ENCODE measurements at places on chromosomes 11 and 22. TPM values are rescaled to one million over a fixed set of nuclear protein-coding genes. Genes with fewer than 3 reads are reported as not detected.

GRCh38 chr11:8022876-8023275 is 35.7 kb downstream of the EIF3F start:
- H3K36me3 ChIP-seq: no peaks in the 10 kb centered on the region

GRCh38 chr11:89495951-89496350 is 4.8 kb upstream of the NOX4 start:
- no peak for DNase-seq
- H3K36me3 ChIP-seq: no peaks in the 10 kb centered on the region
- no peaks in the 10 kb centered on the region for H3K27me3 ChIP-seq
- no peak overlapping the region for H3K4me3 ChIP-seq

DNA sequence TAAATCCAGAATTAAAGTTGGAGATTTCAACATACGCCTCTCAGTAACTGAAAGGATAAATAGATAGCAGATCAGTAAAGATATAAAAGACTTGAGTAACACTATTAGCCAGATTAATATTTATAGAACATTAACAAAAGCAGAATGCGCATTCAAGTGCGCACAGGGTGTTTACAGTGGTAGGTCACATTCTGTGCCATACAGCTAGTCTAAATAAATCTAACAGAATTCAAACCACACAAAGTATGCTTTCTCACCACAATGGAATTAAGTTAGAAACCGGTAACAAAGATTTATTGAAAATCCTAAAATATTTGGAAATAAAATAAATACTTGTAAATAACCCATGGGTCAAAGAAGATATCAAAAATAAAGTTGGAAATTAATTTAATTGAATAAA is 341.0 kb downstream of the DYNC2H1 start:
- no peaks in the 10 kb centered on the region for H3K27me3 ChIP-seq
- H3K27ac ChIP-seq: no peak overlapping the region
- H3K36me3 ChIP-seq: no peaks in the 10 kb centered on the region
- no peaks in the 10 kb centered on the region for H3K4me1 ChIP-seq
- no peak overlapping the region for H3K4me3 ChIP-seq
- no peak for DNase-seq

- H3K27ac ChIP-seq: no peak overlapping the region
- no peak for DNase-seq
- no peak overlapping the region for H3K4me3 ChIP-seq
Measured at GRCh38 chr22:50733521-50734342, 4.3 kb upstream of the ACR start.

- DNase-seq: no peak
- H3K27me3 ChIP-seq: peaks cover 22% of the 10 kb centered on the region
- H3K27ac ChIP-seq: peak overlapping the region; percentile 94
- H3K36me3 ChIP-seq: peaks cover 10% of the 10 kb centered on the region
- H3K4me3 ChIP-seq: no peak overlapping the region
Measured at GRCh38 chr11:118606844-118607228, 579 bp upstream of the PHLDB1 start.

DNA sequence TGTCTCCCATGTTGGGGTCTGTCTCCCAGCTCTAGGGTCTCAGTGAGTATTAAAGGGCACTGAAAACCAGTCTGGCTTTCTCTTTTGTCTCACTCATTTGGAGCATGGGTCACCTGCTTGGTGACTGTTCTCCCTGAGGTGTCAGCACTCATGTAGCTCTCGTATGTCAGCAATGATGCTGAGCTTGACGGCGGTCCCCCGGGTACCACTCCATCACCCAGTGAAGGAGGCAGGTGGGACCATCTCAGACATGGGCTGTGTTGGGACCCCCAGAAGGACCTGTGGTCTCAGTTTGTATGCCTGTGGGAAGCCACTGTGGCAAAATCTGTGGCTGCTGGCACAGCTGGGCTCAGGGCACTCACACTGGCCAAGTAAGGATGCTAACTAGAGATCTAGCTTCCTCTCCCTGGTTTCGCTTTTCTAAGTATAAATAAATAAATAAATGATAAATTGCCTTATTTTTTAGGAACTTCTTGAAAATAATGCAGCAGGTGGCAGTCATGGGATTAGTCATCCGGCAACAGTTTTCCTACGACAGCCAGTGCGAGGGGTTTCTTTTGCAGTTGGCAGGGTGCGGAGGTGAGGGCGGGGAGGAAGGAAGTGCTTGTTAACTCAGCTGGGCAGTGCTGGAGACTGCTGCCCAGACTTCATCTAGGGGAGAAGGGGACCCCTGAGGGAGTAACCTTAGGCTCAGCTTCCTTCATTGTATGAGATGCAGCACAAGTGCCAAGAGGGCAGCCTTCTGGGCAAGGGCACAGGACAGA is 48.8 kb downstream of the OSBP2 start:
- H3K4me3 ChIP-seq: no peak overlapping the region
- H3K4me1 ChIP-seq: no peaks in the 10 kb centered on the region
- no peak overlapping the region for H3K27ac ChIP-seq
- no peak for DNase-seq
- no peaks in the 10 kb centered on the region for H3K27me3 ChIP-seq

DNA sequence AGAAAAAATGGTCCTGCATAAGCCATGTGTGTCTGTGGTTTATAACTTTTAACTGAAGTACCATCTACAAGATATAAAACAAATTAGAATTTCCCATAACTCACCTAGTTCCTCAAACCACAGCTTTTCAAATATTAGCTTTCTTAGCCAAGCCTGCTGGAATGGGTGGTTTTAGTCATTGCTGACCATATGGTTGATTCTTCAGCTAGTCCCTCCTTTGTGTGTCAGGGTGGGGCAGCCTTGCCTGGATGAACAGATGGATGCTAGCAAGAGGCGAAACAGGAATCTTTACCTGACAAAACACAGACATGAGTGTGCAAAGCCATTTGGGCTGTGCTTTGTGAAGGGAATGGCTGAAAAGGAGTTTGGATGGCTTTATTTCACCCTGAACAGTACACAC is 6.9 kb upstream of the B3GNT6 start:
- peaks cover 4% of the 10 kb centered on the region for H3K4me1 ChIP-seq
- peaks cover 12% of the 10 kb centered on the region for H3K27me3 ChIP-seq
- no peaks in the 10 kb centered on the region for H3K36me3 ChIP-seq
- peak overlapping the region; percentile 25 for H3K27ac ChIP-seq

GRCh38 chr11:76736773-76737495 is 46.2 kb upstream of the TSKU start:
- H3K36me3 ChIP-seq: no peaks in the 10 kb centered on the region
- no peak overlapping the region for H3K27ac ChIP-seq
- peak; percentile 29 for DNase-seq
- no peaks in the 10 kb centered on the region for H3K27me3 ChIP-seq
- H3K4me1 ChIP-seq: peaks cover 21% of the 10 kb centered on the region
- H3K4me3 ChIP-seq: no peak overlapping the region

- H3K4me3 ChIP-seq: no peak overlapping the region
- H3K27me3 ChIP-seq: no peaks in the 10 kb centered on the region
- H3K4me1 ChIP-seq: peaks cover 34% of the 10 kb centered on the region
Measured at GRCh38 chr11:45906096-45906682, 882 bp downstream of the FREY1 start.

DNA sequence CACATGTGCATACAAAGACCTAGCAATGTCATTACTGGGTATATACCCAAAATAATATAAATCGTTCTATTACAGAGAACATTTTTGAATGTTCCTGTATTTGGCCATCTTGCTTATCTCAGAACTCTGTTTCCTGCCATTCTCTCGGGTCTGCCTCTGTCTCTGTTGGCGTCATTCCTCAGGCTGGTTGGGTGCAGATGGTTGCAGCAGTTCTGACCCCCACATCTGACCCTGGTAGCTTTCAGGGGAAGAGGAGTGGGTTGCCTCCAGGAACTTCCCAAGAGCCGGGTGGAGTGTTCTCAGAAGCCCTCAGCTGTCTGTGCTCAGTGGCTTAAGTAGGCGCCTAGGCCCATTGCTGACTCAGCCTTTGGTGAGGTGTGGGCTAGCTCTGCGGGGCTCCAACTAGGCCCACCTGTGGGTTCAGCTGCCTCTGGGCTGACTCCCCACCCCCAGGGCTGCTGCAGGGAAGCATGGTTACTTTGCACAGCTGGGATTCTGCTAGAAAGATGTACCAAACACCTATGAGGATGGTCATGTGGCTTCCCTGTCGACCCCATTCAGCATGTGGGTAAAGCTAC is 114.0 kb downstream of the TBC1D22A start:
- H3K36me3 ChIP-seq: peaks cover 2% of the 10 kb centered on the region
- H3K4me1 ChIP-seq: no peaks in the 10 kb centered on the region
- no peaks in the 10 kb centered on the region for H3K27me3 ChIP-seq
- no peak overlapping the region for H3K27ac ChIP-seq
- no peak for DNase-seq
- H3K4me3 ChIP-seq: no peak overlapping the region

GRCh38 chr11:28657378-28658030 is 549.3 kb downstream of the METTL15 start:
- no peaks in the 10 kb centered on the region for H3K4me1 ChIP-seq
- no peaks in the 10 kb centered on the region for H3K27me3 ChIP-seq
- H3K36me3 ChIP-seq: no peaks in the 10 kb centered on the region
- no peak overlapping the region for H3K27ac ChIP-seq
- no peak overlapping the region for H3K4me3 ChIP-seq

GRCh38 chr22:20406686-20407408 is 12.9 kb downstream of the ZNF74 start:
- peaks cover 40% of the 10 kb centered on the region for H3K36me3 ChIP-seq
- H3K27me3 ChIP-seq: no peaks in the 10 kb centered on the region
- H3K4me3 ChIP-seq: no peak overlapping the region

GRCh38 chr11:129658526-129658867 is 157.2 kb upstream of the TMEM45B start:
- H3K27ac ChIP-seq: no peak overlapping the region
- no peak overlapping the region for H3K4me3 ChIP-seq
- DNase-seq: peak; percentile 4
- H3K27me3 ChIP-seq: no peaks in the 10 kb centered on the region
- H3K4me1 ChIP-seq: peaks cover 11% of the 10 kb centered on the region

DNA sequence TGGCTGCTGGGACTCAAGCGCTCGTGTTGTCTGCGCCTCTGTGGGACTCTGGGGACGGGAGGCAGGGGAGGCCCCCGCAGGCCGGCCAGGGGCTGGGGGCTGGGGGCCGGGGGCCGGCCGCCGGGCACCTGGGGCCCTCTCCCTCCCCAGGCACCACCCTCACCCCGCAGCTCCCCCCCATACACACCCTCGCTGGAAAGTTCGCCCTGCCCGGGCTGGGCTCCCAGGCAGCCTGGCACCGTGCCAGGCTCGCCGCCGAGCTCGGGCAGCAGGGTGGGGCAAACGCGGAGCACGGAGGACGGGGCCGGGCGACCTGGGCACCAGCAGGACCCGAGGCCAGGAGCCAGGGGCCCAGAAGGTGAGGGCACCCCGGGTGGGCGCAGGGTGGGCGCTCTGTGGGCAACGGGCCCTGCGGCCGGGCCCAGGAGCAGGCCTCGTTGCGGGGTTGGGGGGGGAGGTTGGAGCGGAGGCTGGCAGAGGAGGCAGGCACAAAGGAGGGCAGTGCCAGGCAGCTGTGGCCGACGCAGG is 76.7 kb upstream of the WNT7B start:
- peaks cover 57% of the 10 kb centered on the region for H3K4me1 ChIP-seq
- H3K27ac ChIP-seq: peak overlapping the region; percentile 90
- peak; percentile 85 for DNase-seq
- no peaks in the 10 kb centered on the region for H3K27me3 ChIP-seq
- peak overlapping the region; percentile 63 for H3K4me3 ChIP-seq

DNA sequence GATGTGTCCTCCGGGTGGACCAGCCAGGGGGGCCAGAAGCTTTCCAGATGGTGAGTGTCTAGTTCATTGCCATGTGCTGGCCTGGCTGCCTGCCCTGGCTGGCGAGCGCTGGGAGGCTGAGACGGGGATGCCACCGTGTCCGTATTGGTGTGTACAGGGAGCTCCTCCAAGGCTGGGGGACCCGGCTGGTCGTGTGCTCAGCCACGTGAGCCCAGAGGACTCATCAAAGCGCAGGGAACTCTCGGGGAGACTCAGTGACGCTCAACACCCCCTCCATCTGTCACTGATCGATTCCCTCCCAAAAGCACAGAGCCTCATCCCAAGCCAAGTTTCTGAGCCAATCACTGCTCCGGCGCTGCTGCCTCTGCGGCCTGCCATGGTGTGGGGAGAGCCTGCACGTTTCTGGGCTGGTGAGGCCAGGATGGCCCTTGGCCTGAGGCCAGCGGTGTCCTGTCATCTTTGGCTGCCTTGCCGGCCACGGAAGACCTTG is 423.7 kb downstream of the SHANK2 start:
- no peak overlapping the region for H3K4me3 ChIP-seq
- peaks cover 43% of the 10 kb centered on the region for H3K4me1 ChIP-seq
- H3K36me3 ChIP-seq: no peaks in the 10 kb centered on the region

DNA sequence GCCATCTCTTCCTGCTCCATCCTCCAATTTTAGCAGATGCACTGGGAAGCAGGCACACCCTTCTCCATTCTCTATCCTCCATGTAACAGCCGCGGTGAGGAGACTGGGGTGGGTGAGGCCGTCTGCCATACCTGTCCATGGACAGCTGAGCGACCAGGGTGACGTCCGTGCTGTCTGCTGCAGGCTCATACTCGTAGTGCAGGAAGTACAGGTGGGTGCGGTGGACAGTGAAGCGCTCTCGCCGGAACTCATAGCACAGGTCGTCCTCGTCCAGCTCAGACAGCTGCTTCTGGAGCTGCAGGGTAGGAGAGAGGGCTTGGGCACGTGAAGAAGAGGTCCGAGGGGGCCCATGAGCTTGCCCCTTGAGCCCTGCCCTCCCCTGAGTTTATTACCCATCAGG is 257.8 kb upstream of the SYN3 start:
- no peak overlapping the region for H3K27ac ChIP-seq
- no peak overlapping the region for H3K4me3 ChIP-seq
- H3K36me3 ChIP-seq: peaks cover 12% of the 10 kb centered on the region
- H3K27me3 ChIP-seq: no peaks in the 10 kb centered on the region

DNA sequence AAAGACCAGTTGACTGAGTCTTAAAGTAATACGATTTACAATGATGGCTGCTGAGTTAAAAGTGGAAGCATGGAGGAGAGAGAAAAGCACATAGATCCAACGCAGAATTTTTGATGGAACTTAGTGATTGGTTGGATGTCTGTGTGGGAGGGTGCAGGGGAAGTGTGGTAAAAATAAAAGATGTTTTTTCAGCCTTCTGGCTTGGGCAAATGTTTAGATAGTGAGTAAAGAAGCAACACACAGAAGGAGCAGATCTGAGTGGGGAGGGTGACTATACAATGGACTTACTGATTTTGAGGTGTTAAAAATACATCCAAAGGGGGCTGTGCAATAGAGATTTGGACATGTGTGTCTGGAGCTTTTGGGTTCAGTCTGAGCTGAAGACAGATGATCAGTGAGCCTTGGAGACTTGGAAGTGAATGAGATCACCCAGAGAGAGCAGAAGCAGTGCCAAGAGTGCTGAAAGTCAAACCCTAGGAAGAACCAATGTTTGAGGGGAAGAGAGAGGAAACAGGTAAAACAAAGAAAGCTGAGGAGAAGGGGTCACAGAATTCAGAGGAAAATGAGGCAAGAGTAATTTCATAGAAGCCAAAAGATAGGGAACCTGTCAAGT is 8.6 kb downstream of the GRIA4 start:
- DNase-seq: no peak
- H3K36me3 ChIP-seq: no peaks in the 10 kb centered on the region
- H3K27ac ChIP-seq: no peak overlapping the region
- H3K4me1 ChIP-seq: no peaks in the 10 kb centered on the region
- H3K4me3 ChIP-seq: no peak overlapping the region

Gene NPAS4
- polyA plus RNA-seq: not detected

Gene CHORDC1
- polyA plus RNA-seq: 32.4 TPM

Gene TIMM10
- polyA plus RNA-seq: 38.4 TPM

Gene P2RY6
- 1.3 TPM for polyA plus RNA-seq

Gene CBLIF
- not detected for polyA plus RNA-seq

Gene MOGAT2
- polyA plus RNA-seq: not detected

Gene NCF4
- 5.7 TPM for polyA plus RNA-seq

Gene LDHA
- polyA plus RNA-seq: 482 TPM

Gene PTH
- not detected for polyA plus RNA-seq

Measured in muscle of leg (tissue), 16 donors.